ENCODE measurements at places on chromosomes 5 and 9. TPM values are rescaled to one million over a fixed set of nuclear protein-coding genes. Genes with fewer than 3 reads are reported as not detected.

Gene SHB
- 9.9 TPM for total RNA-seq

Gene CXXC5
- total RNA-seq, result 163 TPM

Gene BTNL9
- total RNA-seq, result not detected

Gene CORO2A
- total RNA-seq, result 0.86 TPM

Gene ARL14EPL
- not detected for total RNA-seq

Gene KIF4B
- total RNA-seq, result not detected

Gene AK1
- 51.8 TPM for total RNA-seq

Gene LPAR1
- total RNA-seq, result 90.8 TPM

Gene EIF4EBP3
- 0.54 TPM for total RNA-seq

Gene OR1J2
- total RNA-seq, result not detected

Gene STKLD1
- total RNA-seq, result 3.4 TPM

Gene ADAMTS19
- not detected for total RNA-seq

Gene EGFL7
- total RNA-seq, result 13.7 TPM

Gene RIOK2
- total RNA-seq, result 35.5 TPM

Gene GPR150
- total RNA-seq, result not detected

Gene GM2A
- total RNA-seq, result 21.1 TPM

Gene FAM163B
- total RNA-seq, result not detected

Gene HACD4
- 7.5 TPM for total RNA-seq

Gene INSL4
- not detected for total RNA-seq

Gene PRRC2B
- 53.7 TPM for total RNA-seq

Gene LMX1B
- not detected for total RNA-seq

Gene FAM81B
- total RNA-seq, result not detected

Gene OR5C1
- not detected for total RNA-seq

Gene GPX8
- 233 TPM for total RNA-seq

Gene FBP2
- total RNA-seq, result not detected
